ENCODE measurements at places on chromosomes 13 and 19.
A peak's percentile ranks its signal among the peaks of the same experiment; 100 is the strongest.

GRCh38 chr13:100209857-100210825 lies 121.2 kb downstream of the PCCA start:
- DNase-seq: no peak

GRCh38 chr13:32528358-32528757 lies 10.2 kb downstream of the N4BP2L2 start:
- no peak for DNase-seq

DNA sequence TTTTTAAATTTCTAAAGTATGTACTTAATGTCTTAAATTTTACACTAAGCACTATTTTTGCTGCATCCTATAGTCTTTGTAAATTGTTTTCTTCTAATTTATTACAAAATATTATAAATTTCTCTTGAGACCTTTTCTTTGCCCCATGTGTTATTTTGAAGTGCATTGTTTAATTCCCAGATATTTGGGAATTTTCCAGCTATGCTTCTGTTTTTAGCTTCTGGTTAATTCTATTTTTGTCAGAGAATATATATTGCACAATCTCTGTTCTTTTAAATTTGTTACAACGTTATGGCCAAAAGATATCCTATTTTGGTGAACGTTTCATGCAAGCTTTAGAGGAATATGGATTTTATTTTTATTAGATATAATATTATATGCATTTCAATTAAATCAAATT lies 917.4 kb upstream of the MIR17HG start:
- DNase-seq: no peak

DNA sequence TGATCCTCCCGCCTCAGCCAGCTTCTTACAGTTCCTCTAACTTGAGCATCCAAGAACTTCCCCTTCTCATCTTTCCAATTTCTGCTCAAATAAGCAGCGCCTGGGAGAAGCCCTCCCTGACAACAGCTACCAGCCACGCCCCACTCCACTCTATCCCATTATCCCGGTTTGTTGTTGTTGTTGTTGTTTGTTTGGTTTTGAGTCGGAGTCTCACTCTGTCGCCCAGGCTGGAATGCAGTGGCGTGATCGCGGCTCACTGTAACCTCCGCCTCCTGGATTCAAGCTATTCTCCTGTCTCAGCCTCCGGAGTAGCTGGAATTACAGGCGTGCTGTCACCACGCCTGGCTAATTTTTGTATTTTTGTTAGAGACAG lies 822 bp upstream of the PTPRS start:
- DNase-seq: no peak

DNA sequence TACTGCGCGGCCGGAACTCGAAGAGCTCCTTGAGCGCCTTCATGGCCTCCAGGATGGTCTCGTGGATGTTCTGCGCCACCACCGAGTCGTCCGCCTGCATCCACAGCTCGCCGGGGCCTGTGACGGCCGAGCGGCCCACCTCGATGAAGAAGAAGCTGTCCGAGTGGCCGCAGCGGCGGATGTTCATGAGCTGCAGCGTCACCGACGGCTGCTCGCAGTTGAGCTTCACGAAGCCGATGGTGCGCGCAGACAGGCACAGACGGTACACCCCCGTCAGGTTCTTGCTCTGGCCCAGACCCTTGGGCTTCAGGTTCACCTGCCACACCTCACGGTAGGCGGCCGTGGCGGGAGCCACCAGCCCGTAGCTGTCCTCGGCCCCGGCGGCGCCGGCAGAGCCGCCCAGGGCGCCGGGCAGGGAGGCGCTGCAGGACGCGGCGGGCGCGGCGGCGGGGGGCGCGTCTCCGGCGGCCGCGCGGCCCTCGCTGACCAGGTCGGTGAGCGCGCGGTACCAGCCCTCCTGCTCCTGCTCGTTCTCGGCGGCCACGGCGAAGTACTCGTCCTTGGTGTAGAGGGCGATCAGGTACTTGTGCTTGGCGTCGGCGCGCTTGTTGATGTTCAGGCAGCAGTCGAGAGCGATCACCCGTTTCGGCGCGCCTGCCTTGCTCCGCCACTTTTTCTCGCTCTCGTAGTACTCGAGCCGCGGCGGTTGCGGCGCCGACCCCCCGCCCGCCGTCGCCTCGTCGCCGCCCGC lies 1.1 kb downstream of the IRS2 start:
- DNase-seq: peak; percentile 54

GRCh38 chr13:65264066-65264465 lies 1966.1 kb downstream of the PCDH9 start:
- no peak for DNase-seq

Measured in activated naive CD4-positive, alpha-beta T cell treated with Interleukin-2 at 50 U/mL for 16 hours (primary cell).